Activated CD8-positive, alpha-beta memory T cell treated with anti-CD3 and anti-CD28 coated beads, Interleukin-2, amount 50 U/mL, for 4 hours (primary cell): ENCODE measurements at places on chromosomes 1 and 21.

- no peak for DNase-seq
Measured at GRCh38 chr1:51753969-51754368, 124.6 kb downstream of the NRDC start.

GRCh38 chr1:6145396-6145750 is 34.7 kb downstream of the CHD5 start:
- no peak for DNase-seq

DNA sequence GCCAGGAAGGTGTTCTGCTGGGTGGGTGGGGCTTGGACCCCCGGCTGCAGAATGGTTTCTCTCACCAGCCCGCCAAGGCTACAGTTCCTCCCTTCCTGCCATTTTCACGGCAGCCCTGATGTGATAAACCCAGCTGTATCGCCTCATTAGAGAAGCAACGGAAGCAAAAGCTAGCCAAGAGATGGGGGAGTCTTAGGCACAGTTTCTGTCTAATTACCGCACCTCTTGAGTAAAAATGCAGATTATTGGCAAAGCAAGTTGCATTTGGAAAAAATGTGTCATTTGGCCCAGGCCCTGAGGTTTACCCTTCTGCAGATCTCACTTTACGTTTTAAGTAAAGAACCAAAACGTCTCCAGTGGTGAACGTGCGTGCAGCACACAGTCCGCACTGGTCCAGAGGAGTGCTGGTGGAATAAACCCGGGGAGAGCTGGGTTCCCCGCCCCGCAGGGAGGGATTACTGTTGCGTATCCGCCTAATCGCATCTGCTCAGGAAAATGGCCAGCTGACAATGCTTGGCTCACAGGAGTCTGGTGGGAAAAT is 109.9 kb downstream of the GALNT2 start:
- DNase-seq: no peak

DNA sequence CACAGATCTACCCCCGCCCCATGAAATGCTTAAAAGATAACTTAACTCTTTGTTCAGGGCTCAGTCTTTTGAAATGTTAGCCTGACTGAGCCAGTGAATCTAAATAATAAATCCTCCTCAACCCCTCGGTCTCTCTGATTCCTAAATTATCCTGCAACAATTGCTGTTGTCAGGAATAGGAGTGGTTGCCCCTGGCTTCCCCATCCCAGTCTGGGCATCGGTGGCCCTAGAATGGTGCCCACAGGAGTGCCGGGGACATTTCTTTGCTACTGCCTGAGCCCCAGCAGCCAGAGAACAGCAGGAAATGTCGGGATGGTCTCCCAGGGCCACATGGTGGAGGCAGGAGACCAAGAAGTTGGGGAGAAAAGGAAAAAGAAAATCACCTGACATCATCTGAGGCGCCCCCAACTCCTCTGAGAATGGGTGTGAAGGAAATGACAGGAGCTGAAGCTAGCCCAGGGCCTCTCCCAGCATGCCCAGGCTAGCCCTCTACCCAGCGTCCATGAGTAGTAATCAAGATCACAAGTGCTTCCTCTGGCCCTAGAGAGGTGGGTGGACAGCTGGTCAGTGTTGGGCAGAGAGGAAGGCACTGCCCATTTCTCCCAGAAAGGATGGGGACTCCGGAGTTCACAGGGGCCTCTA is 1.6 kb downstream of the PADI4 start:
- DNase-seq: no peak

- DNase-seq: no peak
Measured at GRCh38 chr1:174197547-174197946, 38.2 kb downstream of the RABGAP1L start.

GRCh38 chr1:23759277-23759676 is 16.0 kb downstream of the ELOA start:
- no peak for DNase-seq

DNA sequence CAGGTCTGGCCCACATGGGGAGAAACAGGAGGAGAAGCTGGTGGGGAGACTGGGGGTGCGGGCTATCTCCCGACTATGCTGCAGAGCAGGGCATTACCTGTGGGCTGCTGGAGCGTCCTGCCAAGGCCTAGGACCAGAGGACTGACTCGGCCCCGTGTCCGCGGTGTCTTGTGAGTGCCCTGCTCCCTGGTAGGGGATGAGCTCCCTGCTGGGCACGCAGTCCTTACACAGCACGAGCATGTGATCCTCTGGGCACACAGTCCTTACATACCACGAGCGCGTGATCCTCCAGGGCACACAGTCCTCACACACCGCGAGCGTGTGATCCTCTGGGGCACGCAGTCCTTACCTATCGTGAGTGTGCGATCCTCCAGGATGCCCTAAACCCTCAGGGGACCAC is 31.8 kb upstream of the CSF3R start:
- DNase-seq: no peak

- no peak for DNase-seq
Measured at GRCh38 chr1:180956028-180956640, 43.4 kb downstream of the KIAA1614 start.

DNA sequence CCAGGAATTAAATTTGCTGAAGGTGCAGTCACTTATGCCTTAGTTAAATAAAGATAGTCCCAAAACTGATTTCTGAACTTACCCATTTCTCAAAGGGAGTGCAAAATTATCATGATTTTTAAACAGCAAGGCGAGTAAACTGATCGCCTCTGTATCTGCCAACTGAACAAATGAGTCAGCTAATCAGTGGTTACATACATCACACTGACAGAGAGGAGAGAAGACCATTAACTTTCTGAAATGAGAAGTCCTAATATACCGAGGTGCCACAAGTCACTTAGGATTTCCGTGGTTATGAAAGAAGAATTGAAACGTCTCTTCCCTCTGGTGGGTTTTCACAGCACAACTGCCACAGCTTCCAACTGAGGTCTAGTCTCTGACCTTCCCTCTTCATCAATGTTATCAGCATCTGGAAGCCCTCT is 400.7 kb downstream of the SMYD3 start:
- no peak for DNase-seq

DNA sequence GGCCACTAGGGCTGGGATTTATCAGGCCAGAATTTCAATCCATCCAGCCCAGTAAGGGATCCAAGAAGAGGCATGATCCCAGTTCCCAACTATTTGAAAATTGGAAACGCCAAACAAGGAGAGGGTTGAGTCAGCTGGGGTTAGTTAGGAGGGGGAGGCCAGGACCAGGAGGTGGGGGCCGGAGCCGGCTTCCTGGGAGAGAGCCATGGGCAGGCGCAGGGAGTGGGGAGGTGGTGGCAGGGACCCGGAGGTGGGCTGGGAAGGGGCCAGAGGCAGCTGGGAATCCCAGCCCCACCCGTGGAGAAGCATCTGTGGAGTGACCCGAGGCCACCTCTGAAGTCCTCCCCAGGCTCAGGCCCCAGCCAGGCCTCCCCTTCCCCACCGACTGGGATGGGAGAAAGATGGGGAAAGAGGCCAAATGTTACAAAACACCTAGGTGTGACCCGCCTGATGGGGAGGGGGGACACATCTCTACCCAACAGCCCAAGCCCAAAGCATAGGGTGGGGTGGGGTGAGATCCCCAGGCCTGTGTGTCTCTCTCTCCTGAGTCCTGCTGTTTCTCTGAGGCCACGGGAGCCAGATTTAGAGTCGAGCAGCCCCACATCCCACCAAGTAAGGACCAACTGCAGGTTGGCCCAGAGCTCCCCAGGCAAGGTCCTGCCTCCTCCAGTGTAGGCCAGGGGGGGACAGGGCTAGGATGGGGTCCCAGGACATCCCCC is 10.1 kb downstream of the HSPG2 start:
- DNase-seq: no peak

DNA sequence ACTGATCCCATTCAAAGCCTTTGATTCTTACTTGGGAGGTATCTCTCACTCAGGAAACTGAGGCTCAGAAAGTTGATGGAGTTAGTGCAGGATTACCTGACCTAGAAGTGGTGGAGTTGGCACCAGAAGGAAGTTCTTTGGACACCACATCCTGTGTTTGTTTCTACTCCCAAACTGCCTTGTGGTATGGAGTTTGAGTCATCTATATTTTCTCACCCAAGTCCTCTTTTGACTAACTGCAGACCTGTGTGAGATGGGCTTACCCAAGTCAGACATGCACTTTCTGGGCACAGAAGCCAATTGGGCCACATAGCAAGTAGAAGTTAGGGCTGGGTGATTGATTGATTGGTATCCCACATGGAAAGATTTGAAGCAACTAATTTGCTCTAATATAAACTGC is 36.1 kb downstream of the FGGY start:
- DNase-seq: no peak

GRCh38 chr1:65423884-65424572 is 3.6 kb downstream of the LEPR start:
- no peak for DNase-seq

GRCh38 chr1:3891329-3891865 is 8.7 kb downstream of the C1orf174 start:
- no peak for DNase-seq

GRCh38 chr21:37413553-37414291 is 47.1 kb downstream of the DYRK1A start:
- DNase-seq: no peak

DNA sequence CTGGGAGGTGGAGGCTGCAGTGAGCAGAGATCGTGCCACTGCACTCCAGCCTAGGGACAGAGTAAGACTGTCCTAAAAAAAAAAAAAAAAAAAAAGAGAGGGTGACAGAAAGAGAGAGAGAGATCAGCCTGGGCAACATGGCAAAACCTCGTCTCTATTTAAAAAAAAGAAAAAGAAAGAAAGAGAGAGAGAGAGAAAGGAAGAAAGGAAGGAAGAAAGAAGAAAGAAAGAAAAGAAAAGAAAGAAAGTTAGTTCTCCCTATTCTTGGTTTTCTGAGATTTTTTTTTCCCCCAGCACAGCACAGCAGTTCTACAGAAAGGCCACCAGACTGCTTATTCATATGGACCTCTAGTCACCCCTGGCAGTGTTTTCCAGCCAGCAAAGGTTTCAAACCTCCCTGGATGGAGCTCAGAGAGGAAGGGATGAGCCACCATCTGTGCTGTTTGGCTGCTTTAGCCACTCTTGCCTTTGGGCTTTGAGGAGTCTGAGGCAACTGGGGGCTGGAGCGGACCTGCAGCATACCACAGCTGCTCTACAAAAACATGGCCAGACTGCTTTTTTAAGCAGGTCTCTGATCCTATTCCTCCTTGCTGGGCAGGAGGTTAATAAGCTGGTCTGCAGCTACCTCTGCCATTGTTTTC is 10.6 kb downstream of the S100A6 start:
- DNase-seq: no peak
